ENCODE measurements at places on chromosomes 4 and X.

DNA sequence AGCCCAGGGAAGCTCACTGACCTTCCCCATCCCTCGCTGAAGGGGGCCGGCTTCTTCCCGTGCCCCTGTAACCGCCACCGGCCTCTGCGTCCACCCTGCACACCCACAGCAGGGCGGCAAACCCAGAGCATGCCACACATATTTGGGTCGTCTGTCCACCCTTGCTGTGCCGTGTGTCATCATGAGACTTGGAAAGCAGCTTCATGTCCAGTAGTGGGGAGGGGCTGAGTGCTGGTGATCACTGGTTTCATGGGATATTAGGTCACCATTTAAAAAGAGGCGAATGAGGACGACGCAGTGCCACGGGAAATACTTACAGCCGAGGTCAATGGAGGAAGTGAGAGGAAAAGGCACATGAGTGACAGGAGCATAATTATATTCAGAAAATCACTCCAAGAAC is 74.8 kb downstream of the HTRA3 start:
- no peak for DNase-seq

DNA sequence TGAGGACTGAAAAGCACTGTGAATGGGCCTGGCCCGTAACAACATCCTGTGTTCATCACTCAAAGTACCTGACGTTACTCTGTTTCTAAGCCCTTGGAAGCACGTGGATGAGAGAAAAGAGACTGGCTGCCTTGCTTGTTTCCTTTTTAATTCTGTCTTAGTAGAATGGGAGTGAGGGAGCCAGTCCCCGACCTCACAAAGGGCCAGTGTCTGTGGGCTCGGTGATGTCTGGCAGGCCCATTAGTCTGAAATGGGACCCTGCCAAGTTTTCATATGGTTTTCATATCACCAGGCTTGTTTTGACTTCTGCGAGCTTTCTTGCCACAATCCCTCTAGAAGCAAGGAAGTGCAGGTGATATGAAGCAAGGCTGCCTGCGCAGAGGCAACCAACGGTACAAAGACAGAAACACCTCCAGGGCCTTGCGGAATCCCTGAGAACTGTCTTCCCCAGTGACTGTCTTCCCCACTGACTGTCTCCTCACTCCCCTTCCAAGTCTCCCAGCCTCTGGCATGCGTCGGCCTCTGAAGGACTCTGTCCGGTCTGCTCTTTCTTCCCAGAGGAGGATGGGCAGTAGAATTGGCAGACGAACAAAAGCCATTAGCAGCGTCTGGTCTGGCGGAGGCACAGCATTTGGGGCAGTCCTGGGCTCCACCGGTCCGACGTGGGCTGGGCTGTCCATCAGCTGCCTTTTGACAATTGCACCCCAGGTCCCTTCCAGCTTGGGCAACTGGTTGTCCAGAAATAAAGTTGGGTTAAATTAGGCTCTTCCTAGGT is 20.2 kb upstream of the RASL11B start:
- DNase-seq, result peak; percentile 31

- no peak for DNase-seq
These were observed 556.1 kb downstream of the IL1RAPL1 start for GRCh38 chrX:29143356-29143755.

- DNase-seq, result no peak
These were observed 67.5 kb downstream of the MGST2 start for GRCh38 chr4:139732991-139733570.

DNA sequence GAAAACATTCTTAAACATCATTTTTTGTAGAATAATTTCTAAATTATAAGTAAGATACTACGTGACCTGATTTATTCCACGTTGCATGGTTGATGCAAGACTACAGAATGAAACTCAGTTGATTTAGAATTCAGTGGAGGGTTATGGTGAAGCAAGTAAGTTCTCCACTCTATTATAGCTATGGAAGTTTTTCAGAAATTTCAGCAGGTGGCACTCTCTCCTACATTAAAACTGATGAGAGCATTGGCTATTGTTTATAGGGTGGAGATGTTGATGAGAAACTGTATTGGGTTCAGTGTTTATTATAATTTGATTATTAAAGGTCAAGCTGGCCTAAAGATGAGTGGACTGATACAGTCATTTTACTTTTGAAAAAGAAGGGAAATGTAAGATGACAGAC is 88.0 kb downstream of the FNIP2 start:
- DNase-seq, result no peak

All from head of caudate nucleus (tissue), 42 donors.